Stimulated activated CD8-positive, alpha-beta memory T cell treated with anti-CD3 and anti-CD28 coated beads, Interleukin-15, amount 100 ng/mL, for 24 hours (primary cell): ENCODE measurements at places on chromosomes 12 and 14.

DNA sequence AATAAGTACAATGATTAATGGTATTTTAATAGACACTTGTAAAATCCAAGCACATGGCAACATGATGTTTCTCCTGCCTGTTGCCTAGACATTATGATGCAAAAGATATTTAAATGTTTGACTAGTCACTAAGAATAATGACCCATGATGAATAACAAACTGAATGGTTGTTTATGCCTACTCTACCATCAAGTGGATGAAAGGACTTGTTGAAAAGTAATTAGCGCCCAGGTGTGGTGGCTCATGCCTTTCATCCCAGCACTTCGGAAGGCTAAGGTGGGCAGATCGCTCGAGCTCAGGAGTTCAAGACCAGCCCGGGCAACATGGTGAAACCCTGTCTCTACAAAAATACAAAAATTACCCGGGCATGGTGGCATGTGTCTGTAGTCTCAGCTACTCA lies 30.7 kb downstream of the KIF21A start:
- no peak for DNase-seq

- no peak for DNase-seq
Measured at GRCh38 chr12:13288501-13288900, 92.0 kb downstream of the EMP1 start.

- DNase-seq, result no peak
Measured at GRCh38 chr12:45850302-45850701, 120.8 kb downstream of the ARID2 start.

- no peak for DNase-seq
Measured at GRCh38 chr14:84090837-84091236, 1439.1 kb upstream of the FLRT2 start.
